AG10803 (cell line): ENCODE measurements at places on chromosomes 13 and 19.

DNA sequence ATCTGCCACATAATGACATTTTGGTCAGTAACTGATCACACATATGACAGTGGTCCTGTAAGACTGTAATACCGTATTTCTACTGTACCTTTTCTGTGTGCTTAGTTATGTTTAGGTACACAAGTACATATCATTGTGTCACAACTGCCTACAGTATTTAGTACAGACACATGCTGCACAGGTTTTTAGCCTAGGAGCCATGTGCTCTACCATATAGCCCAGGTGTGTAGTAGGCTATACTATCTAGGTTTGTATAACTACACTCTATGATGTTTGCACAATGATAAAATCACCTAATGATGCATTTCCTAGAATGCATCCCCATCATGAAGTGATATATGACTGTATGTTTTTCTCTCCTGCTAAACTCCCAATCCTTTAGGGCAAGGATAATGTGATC lies 61.2 kb upstream of the MIR17HG start:
- DNase-seq = no peak

GRCh38 chr13:99870541-99870940 lies 101.0 kb downstream of the ZIC5 start:
- DNase-seq = no peak

GRCh38 chr13:111540486-111540885 lies 220.0 kb downstream of the TEX29 start:
- no peak for DNase-seq

DNA sequence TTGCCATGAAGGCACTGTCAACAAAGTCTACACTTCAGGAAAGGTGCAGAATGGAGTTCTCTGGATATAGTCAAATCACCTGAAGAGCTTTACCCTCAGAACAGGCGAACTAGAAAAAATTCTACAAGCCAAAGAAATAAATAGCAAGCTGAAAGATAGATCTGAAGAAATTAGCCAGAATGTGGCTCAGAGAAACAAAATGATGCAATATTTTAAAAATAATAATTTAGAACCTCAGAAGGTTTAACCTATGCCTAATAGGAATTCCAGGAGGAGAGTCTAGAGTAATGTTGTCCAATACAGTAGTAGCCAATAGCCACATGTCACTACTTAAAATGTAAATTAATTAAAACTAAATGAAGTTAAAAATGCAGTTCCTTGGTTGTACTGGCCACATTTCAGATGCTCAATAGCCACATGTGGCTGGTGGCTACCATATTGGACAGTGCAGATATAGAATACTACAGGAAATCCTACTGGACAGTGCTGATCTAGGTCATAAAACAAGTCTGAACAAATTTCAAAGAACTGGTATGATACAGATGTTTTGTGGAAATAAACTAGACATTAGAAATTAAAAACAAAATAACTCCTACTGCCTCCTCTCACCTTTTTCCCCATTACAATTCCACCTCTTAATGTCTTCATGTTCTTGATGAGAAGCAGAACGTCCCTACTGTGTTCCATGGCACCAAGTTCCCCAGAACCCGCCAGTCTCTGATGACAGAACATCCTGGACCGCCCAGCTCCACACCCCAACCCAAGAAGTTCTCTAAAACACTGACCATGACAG lies 679 bp upstream of the CDADC1 start:
- DNase-seq = no peak

- DNase-seq = no peak
These were observed 25.2 kb downstream of the MARK4 start for GRCh38 chr19:45276284-45276687.

DNA sequence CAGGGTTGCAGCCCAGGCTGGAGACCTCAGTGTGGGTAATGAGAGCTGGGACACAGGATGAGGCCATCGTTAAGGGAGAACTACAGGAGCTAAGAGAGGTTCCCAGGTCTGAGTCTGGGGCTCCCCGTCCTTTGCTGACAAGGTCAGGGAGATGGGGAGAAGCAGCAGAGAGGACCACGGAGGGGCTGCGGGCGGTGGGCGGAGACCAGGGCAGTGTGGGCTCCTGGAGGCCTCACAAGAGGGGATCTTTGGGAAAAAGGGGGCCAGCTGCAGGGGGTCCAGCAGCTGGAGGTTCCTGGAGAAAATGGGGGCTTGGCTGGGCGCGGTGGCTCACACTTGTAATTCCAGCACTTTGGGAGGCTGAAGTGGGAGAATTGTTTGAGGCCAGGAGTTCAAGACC lies 16.0 kb downstream of the RFX1 start:
- no peak for DNase-seq

- DNase-seq = no peak
These were observed 9.5 kb upstream of the VN1R1 start for GRCh38 chr19:57466489-57466888.

DNA sequence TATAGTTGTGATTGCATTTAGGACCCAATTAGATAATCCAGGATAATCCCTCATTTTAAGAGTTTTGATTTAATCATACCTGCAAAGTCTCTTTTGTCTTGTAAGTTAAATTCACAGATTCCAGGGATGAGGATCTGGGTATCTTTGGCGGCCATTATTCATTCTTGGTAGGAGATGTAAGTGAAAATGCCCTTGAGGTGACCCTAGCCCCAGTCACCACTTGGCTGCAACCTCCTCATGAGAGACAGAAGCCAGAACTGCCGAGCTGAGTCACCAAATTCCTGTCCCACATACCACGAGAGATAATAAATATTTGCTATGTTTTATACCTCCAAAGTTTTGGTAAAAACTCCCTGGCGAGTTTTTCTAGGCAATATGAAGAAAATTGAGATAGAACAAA lies 389.4 kb downstream of the RFC3 start:
- peak; percentile 91 for DNase-seq

DNA sequence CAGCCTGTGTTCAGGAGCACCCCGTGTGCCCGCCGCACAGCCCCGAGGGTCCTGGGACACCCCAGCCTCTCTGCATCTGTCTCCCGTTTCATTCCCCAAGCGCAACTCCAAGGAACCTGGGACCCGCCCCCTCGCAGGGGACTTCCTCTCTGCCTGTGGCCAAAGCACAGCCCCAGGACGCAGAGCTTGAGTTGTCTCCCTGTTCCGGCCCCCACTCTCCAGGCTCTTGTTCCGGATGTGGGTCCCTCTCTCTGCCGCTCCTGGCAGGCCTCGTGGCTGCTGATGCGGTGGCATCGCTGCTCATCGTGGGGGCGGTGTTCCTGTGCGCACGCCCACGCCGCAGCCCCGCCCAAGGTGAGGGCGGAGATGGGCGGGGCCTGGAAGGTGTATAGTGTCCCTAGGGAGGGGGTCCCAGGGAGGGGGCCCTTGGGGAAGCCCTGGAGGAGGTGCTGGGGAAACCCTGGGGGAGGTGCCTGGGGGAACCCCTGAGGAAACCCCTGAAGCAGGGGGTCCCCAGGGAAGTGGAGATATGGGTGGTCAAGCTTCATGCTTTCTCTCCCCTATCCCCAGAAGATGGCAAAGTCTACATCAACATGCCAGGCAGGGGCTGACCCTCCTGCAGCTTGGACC lies 1.3 kb downstream of the HCST start:
- DNase-seq = peak; percentile 79

DNA sequence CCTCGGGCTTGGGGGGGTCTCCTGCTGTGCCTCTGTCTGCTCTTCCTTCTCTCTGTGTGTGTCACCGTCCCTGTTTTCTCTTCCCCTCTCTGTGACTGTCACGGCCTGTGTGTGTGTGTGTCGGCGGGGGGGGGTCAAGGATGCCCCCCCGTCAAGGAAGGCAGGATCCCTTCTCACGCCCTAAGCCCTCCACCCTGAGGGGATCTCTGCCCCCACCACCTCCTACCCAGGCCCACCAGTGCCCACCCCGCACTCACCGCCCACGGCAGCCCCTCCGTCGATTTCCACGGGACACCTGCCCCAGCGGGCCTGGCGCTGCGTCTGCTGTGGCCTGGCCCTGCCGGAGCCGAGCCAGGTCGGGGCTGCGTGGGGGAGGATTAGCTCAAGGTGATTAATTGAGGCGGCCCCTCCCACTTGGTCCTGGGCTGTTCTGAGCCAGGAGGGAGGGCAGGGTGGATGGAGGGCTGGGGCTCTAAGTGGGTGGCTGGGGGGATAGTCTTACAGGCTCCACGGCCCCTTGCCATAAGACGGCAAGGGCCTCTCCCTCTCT lies at the start of gene RAX2:
RAX2 (minus strand) TSS at position 323 of the 550 bp plus-strand sequence. CDS start 486 bp downstream, outside the sequence.
- no peak for DNase-seq

DNA sequence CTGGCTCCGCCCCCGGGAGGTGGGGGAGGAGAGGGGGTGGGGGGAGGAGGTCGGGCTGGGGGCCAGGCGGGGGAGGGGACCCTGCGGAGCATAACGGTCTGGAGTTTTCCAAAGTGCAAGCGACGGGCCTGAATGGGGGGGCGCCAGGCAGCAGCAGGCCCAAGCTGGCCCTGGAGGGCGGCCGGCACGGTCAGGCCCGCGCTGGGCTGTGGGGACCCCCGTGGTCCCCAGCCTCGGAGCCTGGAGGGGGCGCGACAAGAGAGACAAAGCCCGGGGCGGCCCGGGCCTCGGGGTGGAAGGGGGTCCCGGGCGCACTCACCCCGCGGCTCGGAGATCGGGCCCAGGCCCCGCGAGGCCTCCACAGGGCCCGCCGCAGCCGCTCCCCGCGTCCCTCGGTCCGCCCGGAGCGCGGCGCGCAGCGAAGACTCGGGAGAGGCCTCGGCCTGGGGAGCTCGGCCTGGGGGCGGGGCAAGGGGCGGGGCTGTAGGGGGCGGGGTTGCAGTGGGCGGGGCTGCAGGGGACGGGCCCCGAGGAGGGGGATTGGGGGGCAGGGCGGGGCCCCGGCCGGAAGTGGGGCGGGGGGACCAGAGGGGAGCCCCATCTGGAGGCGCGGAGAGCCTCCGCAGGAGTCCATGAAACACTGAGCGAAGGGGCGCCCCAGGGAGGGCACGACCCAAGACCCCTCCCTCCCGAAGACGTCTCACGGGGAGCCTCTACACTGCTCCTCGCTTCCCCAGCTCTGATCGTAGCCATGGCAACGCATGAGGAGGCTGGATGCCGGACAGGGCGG lies 47.6 kb downstream of the PTPRS start:
- DNase-seq = peak; percentile 75

- DNase-seq = peak; percentile 45
These were observed 15.0 kb downstream of the EFNB2 start for GRCh38 chr13:106520251-106521054.

- DNase-seq = peak; percentile 43
These were observed 463.4 kb downstream of the DIAPH3 start for GRCh38 chr13:59700281-59700680.

DNA sequence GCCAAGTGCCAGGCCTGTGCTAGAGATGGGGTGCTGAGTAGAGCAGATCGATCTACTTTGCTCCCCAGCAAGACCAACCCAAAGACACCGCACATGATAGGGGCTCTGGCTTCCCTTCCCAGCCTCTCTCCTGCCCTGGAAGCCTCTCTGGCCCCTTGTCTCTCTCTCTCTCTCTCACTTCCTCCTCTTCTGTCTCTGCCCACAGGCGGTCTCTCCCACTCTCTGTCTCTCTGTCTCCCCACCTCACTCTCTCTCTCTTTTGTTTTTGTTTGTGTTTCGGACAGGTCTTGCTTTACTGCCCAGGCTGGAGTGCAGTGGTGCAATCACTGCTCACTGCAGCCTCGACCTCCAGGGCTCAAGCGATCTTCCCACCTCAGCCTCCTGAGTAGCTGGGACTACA lies 1.3 kb downstream of the SELENOV start:
- no peak for DNase-seq

DNA sequence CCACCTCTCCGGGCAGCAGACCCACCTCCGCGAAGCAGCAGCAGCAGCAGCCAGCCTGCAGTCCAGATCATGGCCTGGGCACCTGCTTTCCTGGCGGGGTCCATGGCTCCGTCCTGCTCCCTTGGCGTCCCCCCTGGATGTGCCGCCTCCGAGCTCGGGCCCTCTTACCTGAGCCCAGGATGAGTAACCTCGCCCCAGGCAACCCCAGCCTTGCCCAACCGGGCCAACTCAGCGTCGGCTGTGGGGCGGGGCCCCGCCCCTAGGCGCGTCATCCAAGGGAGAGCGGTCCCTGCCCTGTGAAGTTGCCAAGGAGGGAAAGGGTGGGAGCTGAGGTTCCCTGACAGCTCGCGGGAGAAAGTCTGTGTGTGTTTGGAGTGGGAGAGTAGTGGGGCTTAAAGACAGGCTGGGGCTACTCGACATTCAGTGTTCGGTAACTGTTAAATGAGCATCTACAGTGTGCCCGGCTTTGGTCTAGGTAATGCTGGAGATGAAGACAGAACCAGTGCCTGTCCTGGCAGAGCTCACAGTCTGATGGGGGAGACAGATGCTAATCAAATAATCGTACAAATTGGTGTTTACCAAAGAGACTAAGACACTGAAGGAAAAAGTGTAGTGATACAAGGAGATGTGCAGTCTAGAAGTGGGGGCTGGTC lies at the start of gene LYPD3:
LYPD3 (minus strand) TSS at position 141 of the 653 bp plus-strand sequence; CDS start at position 104, 37 bp downstream.
- peak; percentile 18 for DNase-seq

DNA sequence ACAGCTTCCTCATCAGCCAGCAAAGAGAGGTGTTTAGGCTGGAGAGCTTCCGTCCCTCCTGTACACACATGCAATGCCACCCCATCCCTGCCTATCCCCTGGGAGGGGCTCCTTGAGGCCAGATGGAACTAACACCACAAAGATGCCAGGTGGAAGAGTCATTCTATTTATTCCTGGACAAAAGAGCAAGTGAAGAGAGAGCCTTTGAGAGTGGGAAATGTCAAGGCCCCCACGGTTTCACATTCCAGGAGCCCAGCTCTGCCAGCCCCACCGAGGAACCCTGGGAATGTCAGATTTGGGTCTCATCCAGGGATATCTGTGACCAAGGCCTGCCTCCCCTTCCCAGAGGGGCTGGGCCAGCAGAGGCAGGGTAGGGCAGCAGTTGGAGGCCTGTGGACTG lies 30.8 kb upstream of the IGFL1 start:
- DNase-seq = no peak

DNA sequence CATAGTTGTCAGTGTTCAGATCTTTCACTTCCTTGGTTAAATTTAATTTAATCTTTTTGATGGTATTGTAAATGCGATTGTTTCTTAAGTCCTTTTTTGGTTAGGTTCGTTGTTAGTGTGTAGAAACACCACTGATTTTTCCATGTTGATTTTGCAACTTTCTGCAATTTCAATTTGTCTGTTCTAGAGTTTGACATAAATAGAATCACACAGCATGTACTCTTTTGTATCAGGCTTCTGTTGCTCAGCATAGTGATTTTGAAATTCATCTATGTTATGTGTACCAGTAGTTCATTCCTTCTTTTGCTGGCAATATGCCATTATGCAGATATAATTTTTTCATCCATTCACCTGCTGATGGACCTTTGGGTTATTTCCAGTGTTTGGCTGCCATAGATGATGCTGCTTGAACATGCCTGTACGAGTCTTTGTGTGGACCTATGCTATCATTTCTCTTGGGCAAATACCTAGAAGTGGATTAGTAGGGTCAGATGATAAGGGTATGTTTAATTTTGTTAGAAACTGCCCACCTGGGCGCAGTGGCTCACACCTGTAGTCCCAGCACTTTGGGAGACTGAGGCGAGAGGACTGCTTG lies 33.1 kb downstream of the BICRA start:
- no peak for DNase-seq
